T-helper 9 cell (primary cell): ENCODE measurements at places on chromosomes 4 and X.

DNA sequence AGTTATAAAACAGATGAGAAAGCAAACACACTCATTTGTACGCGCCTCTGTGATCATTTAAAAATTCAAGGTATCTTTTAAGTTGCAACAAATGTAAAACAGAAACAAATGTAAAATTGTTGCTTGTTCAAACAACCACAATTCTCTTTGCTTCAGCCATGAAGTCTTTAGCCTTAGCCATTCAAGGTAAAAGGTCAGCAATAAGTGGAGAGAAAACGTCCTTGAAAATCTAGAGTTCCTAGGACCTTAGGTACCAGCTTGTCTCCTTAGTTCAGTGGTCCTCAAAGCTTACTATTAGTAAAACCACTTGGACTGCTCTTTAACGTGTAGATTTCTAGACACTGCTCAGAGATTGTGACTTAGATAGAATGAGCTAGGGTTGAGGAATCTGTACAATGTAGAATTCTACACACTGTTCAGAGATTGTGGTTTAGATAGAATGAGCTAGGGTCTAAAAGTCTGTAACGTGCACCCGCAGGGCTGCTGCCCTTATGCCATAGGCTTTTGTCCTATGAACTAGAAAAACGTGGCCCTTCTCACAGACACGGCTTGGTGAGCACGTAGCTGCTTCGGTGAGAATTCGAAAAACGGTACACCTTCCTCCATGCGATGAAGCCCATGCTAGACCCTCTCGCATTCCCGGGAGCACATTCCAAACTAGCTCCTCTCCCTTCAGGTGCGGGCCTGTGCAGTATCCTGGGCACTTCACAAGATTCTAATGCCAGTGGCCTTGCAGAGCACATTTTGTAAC is 1.7 kb downstream of the PLAC8 start:
- no peak for DNase-seq

DNA sequence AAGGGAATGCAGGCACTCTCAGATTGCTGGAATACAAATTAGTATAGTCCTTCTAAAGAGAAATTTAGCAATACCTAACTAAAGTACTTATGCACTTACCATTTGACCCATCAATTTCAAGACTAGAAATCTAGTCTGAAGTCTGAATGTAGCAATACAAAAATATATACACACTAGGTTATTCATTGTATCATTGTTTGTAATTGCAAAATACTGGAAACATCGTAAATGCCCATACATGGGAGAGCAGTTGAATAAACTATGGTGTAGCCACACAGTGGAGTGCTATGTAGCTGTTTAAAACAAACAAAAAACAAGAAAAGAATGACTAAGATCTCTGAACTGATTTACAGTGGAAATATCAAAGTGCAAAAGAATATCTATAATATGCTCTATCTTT is 346.4 kb downstream of the ZNF674 start:
- no peak for DNase-seq

- no peak for DNase-seq
Observed at GRCh38 chr4:153620352-153620751, 63.7 kb upstream of the TLR2 start.

- DNase-seq = no peak
Observed at GRCh38 chr4:17098401-17098800, 200.0 kb upstream of the LDB2 start.

DNA sequence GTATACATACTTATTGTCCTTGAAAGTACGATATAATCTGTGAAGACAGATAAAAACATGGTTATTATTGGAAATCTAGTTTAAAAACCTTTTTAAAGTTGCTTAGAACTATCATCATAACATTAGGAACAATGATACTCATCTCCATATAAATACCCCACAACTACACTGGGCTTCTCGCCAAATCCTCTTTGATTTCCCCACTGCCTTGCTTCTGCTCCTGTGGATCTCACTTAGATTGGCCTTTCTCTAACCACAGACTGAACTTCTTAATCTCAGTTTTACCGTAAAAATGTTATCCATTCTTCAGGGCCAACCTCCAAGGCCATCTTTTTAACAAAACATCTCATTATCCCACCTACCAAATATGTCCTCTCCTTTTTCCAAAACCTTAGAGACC is 77.6 kb downstream of the PRKG2 start:
- no peak for DNase-seq

GRCh38 chr4:1579001-1579900 is 104.9 kb downstream of the FAM53A start:
- peak; percentile 66 for DNase-seq

DNA sequence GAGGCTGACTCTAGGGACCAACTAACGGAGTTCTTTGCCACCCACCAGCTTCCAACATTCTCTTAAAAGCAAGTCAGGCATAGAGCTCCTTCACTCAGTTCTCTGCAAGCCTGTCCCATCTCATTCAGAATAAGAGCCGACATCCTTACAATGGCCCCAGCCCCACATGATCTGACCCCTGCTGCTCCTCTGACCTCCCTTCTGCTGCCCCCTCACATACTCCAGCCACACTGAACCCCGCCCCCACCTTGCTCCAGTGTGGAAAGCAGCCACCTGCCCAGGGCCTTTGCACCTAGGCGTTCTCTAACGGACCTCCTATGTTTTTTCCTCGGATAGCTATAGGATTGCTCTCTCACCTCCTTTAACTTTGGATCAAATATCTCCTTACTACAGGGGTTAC is 143.2 kb upstream of the ETNPPL start:
- no peak for DNase-seq

- DNase-seq = no peak
Observed at GRCh38 chrX:124634363-124634762, 288.0 kb downstream of the SH2D1A start.

- no peak for DNase-seq
Observed at GRCh38 chr4:174553828-174554227, 31.5 kb upstream of the HPGD start.

GRCh38 chr4:148770848-148771247 is 328.6 kb upstream of the NR3C2 start:
- DNase-seq = no peak

- no peak for DNase-seq
Observed at GRCh38 chr4:87716371-87717265, 66.5 kb downstream of the DMP1 start.

GRCh38 chr4:5203309-5203992 is 152.2 kb downstream of the STK32B start:
- DNase-seq = no peak

DNA sequence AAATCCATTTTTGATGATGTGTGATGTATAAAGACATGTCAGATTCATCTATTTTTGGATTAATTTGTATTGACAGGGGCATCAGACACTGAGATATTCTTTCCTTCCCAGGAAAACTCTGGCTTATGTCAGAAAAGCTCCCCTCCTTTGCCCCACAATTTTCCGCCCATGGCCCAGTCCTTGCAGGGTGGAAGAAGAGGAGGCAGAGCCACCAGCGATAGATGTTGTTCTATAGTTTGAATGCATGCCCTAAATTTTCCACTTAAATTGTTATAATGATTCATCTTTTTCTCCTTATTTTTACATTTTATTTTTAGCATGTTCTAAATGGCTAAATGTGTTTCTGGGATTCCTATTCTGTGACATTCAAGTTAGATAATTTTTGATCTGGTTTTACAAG is 149.3 kb downstream of the ARAP2 start:
- DNase-seq = no peak

- no peak for DNase-seq
Observed at GRCh38 chr4:79977131-79977840, 95.7 kb downstream of the ANTXR2 start.

DNA sequence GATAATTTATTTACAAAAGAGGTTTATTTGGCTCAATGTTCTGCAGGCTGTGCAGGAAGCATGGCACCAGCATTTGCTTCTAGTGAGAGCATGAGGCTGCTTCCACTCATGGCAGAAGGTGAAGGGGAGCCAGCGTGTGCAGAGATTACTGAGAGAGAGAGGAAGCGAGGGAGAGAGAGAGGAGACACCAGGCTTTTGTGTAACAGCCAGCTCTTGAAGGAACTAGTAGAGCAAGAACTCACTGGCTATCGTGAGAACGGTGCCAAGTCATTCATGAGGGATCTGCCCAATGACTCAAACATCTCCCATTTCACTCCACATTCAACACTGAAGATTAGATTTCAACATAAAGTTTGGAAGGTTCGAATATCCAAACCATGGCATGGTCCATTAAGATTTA is 12.7 kb downstream of the GUCY1A1 start:
- DNase-seq = no peak

DNA sequence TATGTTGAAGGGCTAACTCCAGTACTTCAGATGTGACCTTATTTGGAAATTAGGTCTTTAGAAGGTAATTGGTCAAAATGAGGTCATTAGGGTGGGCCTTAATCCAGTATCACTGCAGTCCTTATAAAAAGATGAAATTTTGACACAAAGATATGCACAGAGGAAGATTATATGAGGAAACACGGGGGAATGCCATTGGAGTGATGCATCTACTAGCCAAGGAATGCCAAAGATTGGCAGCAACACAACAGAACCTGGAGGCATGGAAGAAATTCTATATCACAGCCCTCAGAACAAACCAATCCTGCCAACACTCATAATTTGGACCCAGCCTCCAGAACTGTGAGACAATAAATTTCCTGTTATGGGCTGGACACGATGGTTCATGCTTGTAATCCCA is 17.6 kb downstream of the TRIM61 start:
- DNase-seq = no peak

DNA sequence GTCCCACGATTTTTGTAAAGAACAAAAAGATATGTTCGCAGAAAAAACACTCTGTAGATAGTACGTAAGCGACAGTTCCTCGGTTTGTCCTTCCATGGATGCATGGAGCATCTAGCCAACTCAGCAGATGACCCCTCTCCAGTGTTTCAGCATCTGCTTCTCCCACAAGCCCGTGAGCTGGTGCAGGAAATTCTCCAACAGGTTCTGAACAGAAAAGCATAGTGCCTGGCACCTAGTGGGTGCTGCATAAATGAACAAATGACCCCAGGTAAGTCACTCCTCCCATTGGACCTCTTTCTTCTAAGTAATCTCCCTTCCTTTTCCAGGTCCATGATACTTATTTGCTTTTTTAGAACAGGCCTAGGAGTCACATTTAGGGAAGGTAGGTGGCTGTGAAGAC is 966 bp upstream of the KIAA0232 start:
- no peak for DNase-seq

GRCh38 chrX:150683536-150684146 is 9.6 kb upstream of the MTMR1 start:
- DNase-seq = no peak

DNA sequence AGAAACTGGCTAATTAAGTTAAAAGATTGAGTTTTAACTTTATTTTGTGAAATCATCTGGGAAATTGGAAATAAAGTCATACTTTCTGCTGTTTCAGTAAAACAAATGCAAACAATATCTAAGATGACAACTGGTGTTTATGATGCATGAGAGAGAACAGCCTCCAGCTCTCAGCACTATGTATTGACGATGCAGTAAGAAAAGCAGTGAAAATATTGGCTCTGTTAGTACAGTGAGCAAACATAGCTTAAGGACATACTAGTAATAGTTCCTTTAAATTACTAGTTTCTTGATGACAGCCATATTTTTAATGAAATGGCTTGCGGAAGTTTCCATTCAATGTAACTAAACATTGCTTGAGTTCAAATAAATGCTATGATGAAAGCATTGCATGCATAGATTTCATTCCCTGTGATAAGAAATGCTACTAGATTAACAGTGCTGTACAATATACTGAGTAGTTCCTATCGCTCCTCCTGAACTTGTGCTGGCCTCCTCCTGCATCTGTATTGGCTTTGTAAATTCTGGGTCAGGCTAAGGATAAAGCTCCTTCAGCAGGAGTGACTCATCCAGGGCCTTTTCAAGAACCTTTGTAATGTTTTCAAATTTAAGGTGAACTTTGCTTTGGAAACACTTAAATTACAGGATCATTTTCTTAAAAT is 11.6 kb downstream of the ARHGAP24 start:
- no peak for DNase-seq

- DNase-seq = no peak
Observed at GRCh38 chrX:9853307-9853706, 67.1 kb downstream of the SHROOM2 start.

GRCh38 chrX:40539214-40540142 is 41.3 kb upstream of the ATP6AP2 start:
- DNase-seq = peak; percentile 59

DNA sequence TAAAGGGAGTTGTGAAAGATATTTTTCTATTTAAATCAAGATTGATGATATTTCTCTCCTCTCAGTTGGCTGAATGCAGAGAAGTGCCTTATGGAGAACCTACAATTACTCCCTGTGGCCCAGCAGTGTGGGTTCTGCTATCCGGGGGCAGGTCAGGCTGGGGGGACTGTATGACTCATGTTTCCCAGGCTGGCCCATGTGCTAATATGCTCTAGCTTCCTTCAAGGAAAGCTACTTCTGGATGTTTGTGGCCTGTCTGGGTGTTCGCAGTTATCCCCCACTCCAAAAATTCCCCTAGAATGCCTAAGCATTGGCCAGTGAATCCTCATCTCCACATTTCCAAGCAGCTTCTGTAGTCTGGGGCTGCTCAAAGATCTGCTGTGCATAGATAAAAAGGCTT is 58.9 kb upstream of the SPP1 start:
- no peak for DNase-seq
